ENCODE measurements at places on chromosomes 7 and 10.

- DNase-seq = no peak
These were observed 2.9 kb downstream of the ANKRD1 start for GRCh38 chr10:90917968-90918318.

DNA sequence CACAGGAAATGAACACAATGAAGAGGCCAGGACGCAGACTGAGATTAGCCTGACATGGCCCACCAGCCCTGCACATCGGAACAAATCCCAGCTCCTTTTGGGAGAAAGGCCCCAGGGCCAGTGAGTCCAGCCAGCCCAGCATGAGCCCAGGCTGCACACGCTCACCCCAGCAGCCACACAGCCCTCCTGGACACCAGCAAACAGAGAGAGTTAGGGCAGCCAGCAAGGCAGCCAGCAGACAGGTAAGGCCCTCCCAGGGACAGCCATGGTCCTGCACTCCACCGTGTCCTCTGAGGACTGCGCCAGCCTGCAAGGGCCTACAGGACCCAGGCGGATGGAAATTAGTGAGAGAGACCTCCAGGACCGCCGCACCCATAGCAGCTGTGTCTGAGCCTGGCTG lies 8.1 kb upstream of the GRID1 start:
- no peak for DNase-seq

DNA sequence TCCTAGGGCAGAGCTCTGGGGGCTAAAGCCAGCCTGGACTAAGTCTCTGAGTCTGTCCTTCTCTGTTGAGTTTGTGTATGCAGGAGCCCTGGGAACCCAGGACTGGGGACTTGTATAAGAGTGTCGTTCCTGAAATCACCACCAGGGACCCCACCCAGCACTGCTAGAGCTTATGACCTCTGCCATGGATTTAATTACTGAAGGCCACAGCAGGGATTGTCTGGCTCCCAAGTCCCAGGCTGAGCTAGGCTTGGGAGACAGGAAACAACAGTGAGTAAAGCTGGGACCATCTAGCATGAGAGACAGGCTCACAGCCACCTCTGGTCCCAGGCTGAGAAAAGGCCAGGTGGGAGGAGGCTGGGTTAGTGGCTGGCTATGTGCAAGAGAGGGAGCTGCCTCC lies 1.4 kb upstream of the TSPAN15 start:
- DNase-seq = no peak

GRCh38 chr7:75739796-75740672 lies 1.3 kb upstream of the HIP1 start:
- DNase-seq = no peak

DNA sequence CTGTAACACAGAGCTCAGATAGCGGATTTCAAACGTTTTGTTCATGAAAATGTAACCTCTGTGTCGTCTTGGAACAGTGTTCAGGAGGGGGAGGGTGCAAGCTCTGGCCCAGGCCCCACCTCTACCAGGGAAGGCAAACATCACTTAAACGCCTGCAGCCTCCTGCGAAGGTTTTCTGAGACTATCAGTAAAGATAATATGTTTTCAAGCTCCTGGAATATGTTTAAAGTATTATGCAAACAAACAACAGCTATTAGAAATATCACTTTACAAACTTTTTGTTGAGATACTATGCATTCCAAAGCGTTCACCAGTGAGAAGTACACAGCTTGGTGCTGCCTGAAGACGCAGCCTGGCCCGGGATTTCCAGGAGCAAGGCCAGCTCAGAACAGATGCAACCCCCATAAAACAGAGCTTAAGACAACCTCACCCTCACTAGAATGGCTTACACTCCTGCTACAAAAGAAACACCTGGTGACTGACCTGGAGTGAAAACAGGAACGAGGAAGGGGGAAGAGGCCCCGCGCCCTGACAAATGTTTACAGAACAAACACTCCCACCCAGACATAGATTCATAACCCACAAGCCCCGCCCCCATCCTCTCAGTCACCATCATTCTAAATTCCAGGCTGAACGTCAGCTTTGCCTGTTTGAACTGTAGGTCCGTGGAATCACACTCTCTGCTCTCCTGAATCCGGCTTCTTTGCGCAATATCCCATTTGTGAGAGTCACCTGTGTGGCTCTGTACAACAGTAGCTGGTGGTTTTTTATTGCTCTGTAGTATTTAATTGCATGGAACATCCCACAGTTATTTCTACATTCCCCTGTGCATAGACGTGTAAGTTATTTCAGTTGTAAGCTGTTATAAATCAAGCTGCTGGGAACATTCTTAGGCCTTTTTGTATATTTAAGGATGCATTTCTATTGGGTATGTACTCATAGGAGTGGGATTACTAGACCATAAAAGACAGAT lies 155.0 kb downstream of the PTPRN2 start:
- DNase-seq = no peak

DNA sequence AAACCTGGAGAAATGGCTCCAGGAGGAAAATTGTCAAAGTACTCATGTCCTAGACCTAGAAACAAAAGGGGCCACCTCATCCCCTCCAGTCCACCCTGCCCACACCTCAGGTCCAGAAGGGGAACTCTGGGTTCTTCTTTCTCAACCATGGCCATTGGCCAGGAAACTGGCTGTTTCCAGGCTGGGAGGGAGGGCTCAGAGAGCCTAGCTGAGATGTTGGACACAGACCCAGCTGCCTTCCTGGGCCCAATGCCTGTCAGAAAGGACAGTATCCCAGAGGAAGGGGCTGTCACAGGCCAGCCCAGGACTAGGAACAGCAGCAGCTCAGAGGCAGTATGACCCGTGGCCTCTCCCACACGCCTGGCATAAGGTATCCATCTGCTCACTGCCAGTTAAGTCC lies 9.6 kb downstream of the GRID1 start:
- no peak for DNase-seq

GRCh38 chr10:72757732-72758131 lies 65.8 kb downstream of the MCU start:
- no peak for DNase-seq

DNA sequence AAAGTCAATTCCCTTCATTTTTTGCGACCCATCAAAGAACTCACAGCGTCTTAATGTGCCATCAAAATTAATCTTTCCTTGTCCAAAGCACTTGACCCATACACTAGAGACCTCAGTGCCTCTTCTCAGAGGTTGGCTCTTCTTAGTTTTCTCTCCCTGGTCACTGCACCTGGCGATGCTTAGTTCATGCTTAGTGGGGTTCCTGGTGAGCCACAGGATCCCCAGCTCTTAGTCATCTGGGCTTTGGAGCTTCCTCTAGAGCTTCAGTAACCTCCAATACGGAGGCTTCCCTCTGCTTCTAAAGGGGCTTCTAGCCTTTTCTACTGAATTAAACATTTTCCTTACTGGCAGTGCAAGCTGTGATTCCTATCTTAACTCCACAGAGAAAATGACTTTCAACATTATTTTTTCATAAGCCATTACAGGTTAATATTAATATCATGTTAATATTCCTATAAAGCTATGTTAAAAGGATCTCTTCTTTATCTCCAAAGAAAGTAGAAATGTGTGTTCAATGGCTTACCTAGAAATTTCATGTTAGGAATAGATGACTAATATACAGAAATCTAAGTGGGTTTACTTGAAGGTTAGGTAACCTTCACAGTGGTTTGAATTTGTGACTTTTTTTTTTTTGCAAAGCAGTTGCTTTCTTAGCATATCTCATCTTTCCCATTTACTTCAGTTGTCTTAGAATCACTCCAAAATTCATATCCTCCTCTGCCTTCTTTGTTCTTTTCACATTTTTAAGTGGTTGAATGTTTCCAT lies 295.2 kb downstream of the CAMK1D start:
- no peak for DNase-seq

- DNase-seq = no peak
These were observed 995 bp upstream of the INPP5F start for GRCh38 chr10:119724593-119725516.

Data from activated T-helper 1 cell treated with anti-CD3 and anti-CD28 coated beads, Interleukin-2, amount 50 U/mL, for 16 hours (primary cell).